CD4-positive, alpha-beta memory T cell (primary cell): ENCODE measurements at places on chromosomes 6 and 20. TPM values are rescaled to one million over a fixed set of nuclear protein-coding genes. Genes with fewer than 3 reads are reported as not detected.

The PSORS1C2 gene
- not detected for total RNA-seq

DNA sequence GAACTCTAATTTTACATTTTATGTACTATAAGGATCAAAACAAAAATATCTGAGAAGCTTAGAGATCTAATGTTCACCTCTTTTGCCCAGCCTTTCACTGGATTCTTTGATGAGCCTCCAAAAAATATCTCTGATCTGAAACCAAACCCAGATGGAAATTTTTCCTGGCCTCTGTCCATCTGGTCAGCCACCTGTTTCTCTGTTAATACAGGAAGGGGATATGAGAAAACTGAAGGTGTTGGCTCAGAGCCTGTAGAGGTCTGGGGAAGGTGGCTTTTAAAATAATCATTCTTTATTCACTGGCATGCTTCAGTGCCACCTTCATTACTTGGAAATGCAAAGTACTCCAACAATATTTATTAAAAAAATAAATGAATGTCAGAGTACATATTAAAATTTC, 8.5 kb upstream of the MCM3 start:
- H3K4me1 ChIP-seq = peaks cover 30% of the 10 kb centered on the region
- H3K27ac ChIP-seq = no peak overlapping the region
- no peak overlapping the region for H3K4me3 ChIP-seq
- DNase-seq = no peak
- no peaks in the 10 kb centered on the region for H3K27me3 ChIP-seq

GRCh38 chr20:7820897-7821296, 119.4 kb downstream of the HAO1 start:
- no peaks in the 10 kb centered on the region for H3K36me3 ChIP-seq
- no peaks in the 10 kb centered on the region for H3K27me3 ChIP-seq
- H3K4me3 ChIP-seq = no peak overlapping the region
- DNase-seq = no peak

GRCh38 chr6:44005507-44005903, 121.7 kb downstream of the MRPL14 start:
- peaks cover 12% of the 10 kb centered on the region for H3K4me1 ChIP-seq
- no peak for DNase-seq
- no peak overlapping the region for H3K4me3 ChIP-seq
- H3K27ac ChIP-seq = no peak overlapping the region

The MYL9 gene
- total RNA-seq = not detected
